ENCODE measurements at places on chromosomes 4 and X. TPM values are rescaled to one million over a fixed set of nuclear protein-coding genes. Genes with fewer than 3 reads are reported as not detected.

CXXC4 gene
- not detected for total RNA-seq

RS1 gene
- total RNA-seq = not detected

DIPK2B gene
- not detected for total RNA-seq

EPGN gene
- total RNA-seq = 0.07 TPM

RGN gene
- not detected for total RNA-seq
